ENCODE measurements at places on chromosomes 1 and 21.

DNA sequence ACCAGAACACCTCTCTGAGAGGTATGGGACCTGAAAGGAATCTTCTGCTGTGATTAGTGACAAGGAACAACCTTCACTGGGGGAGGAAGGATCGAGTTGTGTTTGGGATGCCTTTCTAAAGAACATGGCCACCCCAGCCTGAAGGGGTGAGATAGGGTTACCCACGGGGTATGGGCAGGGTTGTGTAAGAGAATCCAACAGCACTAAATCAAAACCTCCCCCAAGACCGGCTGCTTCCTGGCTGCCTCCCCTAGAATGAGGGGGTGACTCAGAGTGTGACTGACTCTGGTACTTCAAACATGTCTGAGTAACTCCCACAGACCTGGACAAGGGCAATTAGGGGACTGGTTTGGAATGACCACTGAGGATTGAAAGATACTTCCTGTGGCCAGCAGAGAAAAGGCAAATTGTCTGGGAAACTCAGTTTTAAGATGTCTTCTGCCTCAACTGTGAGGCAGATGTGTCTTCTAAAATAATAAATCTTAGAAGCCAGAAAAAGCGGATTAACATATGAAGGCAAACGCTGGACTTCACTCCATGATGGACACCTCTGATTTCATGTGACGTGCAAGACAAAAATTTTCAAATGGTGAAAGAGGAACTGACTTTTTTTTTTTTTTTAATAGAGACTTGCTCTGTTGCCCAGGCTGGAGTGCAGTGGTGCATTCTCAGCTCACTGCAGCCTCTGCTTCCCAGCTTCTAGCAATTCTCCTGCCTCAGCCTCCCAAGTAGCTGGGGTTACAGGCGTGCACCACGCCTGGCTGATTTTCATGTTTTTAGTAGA, 6.7 kb upstream of the PTPN14 start:
- DNase-seq: no peak

DNA sequence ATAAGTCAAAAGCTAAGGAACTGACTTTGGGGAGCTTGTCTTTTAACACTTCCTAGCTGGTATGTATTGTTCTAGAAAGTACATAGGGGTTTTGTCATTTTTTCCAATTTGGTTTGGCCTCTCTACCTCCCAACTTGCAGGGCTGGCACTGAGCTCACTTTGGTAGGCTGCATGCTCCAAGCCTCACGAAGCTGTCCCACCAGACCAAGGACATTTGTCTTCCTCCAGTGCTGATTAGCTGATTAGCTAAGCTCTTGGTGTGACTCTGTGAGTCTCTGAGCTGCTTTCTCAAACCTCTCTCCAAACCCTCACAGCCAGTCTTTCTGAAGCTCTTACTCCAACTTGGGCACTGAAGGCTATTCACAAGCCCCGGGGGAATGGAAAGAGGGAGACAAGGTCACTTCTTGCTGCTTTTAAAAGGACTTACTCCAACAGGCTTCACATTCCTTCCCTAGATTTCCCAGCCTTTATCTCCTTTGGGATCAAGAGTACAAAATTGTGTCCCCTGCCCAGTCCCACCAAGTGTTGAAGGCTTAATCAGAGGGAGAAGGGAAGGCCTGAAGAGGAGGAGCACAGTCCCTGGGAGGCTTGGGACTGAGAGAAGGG, 893 bp upstream of the CFAP45 start:
- no peak for DNase-seq

- peak; percentile 63 for DNase-seq
These were observed at the start of gene ZDHHC18 for GRCh38 chr1:26826261-26827105. ZDHHC18 (plus strand) TSS chr1:26826688; CDS start chr1:26826805, 117 bp downstream.

DNA sequence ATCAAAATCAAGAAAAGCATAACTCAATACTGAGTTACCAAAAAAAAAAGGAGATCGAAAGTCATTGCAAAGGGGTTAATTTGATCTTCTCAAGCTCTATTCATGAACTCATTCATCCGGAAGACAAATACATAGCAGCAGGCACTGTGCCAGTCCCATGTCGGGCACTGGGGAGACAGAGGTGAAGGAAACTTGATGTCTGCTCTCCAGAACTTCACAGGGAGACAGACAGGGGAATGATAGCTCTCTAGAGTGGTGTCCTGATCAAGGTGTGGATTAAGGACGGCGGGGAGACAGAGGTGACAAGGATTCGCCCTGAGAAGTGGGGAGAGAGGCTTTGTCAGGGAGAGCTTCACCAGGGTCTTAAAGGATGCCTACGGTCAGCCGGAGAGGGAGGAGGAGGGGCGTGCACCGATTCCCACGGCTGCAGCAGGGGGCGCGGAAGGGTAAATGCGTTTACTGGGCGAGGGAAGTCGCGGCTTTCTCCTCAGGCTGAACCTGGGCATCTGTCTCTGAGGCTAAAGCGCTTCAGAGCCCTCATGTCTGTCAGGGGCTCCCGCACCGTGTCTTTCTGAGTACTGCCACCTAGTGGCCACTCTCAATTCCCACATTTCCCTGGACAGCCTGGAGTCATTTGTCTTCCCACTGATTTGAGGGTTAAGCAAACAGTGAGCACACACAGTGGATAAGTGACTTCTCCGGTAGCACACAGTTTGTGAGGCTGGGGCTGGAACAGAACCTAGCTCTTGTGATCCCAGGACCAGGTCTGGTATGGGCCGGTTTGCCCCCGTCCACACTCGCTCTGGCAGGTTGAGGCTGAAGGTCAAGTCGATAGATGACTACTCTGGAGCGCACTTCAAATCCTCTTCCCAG, 152.8 kb downstream of the TENT5C start:
- DNase-seq: peak; percentile 42

GRCh38 chr1:57850176-57850940, 426.5 kb upstream of the DAB1 start:
- no peak for DNase-seq

- no peak for DNase-seq
These were observed 9.0 kb downstream of the LRRC40 start for GRCh38 chr1:70196333-70196732.

- DNase-seq: no peak
These were observed 1.5 kb downstream of the F13B start for GRCh38 chr1:197065559-197065958.

DNA sequence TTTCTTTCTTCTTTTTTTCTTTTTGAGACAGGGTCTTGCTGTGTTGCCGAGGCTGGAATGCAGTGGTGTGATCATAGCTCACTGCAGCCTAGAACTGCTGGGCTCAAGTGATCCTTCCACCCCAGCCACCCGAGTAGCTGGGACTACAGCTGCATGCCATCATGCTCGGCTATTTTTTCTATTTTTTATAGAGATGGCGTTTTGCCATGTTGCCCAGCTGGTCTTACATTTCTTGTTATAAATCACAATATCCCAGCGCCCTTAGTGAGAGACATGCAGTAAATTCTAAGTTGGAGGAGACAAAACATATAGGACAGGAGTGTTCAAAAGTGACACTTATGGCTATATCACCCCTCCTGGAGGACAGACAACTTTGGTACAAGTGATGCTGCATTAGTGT, 31.3 kb upstream of the ACTN2 start:
- DNase-seq: no peak

DNA sequence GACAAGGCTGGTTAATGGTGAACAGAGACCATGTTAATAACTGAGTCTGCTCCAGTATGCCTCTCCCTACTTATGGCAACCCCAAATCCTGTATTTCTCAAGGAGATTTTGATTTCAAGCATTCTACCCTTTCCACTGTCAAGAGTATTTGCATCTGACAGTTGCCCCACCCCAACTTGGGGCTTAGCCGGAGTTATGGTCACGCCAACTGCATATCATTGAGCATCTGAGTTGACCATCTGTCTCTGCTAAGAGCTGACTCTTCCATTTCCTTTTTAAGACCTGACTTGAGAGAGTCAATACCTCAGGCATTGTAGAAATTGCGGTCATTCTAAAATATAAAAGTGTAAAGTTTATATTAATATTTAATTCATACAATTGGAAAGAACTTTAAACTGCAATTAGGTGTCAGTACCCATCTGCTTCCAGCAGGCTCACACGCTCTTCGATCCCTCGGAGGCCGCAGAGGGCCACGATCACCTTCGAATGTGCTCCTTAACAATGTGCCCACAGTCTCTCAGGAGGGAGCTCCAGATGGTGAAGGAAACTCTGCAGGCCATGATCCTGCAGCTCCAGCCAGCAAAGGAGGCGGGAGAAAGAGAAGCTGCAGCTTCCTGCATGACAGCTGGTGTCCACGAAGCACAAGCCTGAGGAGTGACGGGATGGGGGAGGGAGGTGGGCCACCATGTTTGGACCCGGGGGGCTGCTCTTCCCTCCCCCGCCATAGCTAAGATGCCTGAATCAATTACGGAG, 409.8 kb downstream of the DISC1 start:
- no peak for DNase-seq

DNA sequence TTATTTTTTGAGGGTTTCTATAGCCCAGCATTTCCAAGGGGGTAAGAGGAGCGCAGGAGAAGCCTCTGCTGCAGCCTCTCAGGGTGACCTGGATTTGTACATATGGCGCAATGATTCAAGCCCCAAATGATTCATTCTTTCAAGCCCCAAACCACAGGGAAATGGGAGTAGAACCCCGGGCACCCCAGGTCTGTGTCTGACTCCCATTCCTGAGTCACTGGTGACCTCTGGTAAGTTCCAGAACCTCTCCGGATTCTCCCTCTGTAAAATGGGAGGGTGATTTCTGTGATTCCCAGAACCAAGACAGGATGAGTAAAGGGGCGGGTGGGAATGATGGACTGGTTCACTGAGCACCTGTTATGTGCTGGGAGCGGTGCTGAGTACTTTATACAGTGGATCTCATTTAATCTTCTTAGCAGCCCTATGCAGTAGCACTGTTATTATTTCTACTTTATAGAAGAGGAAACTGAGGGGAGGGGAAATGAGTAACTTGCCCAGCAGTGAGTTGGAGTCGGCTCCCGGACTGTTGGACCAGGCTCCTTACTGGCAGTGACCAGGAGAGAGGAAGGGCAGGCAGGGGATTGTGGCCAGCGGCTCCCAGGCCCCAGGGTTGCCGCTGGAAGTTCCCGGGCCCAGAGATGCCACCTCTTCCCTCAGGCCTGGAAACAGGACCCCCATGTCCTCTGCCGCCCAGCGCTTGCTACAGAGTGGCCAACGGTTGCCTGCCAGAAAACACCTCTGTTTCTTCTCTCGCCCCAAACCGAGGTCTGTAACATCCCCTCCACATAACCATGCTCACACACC, 20.3 kb upstream of the SLC26A9 start:
- DNase-seq: no peak

DNA sequence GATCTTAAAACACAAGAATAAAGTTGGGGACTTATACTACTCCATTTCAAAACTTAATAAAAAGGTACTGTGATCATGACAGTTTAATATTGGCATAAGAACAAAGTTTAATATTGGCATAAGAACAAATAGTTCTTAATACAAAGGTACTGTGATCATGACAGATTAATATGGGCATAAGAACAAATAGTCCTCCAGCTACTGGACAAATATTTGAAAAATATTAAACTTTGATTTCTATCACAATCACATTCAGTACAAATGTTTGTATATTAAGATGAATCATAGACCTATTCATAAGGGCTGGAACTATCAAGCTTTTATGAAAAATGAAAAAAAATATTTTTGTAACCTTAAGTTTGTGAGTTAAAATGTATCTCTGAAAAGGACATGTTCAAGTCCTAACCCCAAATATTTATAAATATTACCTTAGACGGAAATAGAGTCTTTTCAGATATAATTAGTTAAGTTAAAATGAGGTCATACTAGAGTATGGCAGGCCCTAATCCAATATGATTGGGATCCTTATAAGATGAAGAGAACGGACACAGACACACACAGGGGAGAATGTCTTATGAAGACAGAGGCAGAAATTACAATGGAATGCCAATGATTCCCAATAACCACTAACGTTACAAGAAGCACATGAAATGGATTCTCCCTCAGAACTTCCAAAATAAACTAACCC, 79.1 kb upstream of the RGS1 start:
- DNase-seq: no peak

- DNase-seq: no peak
These were observed 5.9 kb downstream of the MTFR1L start for GRCh38 chr1:25825605-25826004.

DNA sequence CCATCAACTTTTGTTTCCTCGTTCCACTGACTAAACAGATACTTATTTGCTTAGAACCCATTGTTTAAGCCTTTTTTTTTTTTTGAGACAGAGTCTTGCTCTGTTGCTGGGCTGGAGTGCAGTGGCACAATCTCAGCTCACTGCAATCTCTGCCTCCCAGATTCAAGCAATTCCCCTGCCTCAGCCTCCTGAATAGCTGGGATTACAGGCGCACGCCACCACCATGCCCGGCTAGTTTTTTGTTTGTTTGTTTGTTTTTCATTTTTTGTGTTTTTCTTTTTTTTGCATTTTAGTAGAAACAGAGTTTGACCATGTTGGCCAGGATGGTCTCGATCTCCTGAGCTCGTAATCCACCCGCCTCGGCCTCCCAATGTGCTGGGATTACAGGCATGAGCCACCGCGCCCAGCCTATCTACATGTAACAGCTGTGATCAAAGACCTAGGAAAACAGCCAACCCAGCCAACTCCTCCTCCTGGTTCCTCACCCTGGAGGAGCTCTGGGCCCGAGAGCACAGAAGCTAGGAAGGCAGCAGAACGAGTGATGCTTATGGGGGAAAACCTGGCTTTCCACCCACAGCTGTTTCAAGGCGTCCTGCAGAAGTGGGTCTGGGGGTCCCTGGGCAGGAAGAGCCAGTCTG, 32.9 kb downstream of the KCNN3 start:
- no peak for DNase-seq

DNA sequence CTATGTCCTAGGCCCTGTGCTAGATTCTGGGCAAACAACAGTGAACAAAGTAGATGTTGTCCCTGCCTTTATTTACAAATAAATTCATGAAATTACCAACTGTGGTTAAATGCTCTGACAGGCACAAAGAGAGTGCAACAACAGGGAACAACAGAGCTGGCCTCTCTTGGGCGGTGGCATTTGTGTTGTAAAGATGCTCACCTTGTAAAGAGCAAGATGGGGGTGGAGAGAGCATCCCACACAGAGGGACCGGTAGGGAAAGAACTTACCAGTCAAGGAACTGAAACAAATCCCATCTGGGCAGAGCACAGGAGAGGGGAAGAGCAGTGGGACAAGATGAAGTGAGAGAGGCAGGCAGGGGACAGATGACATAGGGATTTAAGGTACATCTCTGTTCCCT, 21.6 kb upstream of the SLC22A15 start:
- DNase-seq: no peak

DNA sequence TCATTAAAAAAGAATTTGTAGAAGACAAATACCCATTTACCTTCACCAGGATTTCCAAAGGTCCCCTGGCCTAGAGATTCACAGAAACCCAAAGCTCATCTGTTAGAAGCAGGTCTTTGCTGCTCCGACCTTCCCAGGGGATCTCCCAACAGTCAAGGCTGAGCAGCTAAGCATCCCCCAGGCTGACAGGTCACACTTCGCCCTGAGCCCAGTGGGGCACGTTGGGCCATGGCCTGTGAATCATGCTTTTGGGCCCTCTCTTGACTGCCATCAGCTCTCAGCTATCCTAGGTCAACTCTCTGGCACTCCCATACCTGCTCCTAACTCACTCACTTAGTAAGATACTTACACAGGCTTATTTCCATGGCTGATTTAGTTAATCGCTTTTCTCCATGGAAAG, 157.7 kb downstream of the DSCAM start:
- DNase-seq: no peak

Measured in anterior cingulate cortex (tissue), 58 donors.